ENCODE measurements at places on chromosomes 2 and 18.

DNA sequence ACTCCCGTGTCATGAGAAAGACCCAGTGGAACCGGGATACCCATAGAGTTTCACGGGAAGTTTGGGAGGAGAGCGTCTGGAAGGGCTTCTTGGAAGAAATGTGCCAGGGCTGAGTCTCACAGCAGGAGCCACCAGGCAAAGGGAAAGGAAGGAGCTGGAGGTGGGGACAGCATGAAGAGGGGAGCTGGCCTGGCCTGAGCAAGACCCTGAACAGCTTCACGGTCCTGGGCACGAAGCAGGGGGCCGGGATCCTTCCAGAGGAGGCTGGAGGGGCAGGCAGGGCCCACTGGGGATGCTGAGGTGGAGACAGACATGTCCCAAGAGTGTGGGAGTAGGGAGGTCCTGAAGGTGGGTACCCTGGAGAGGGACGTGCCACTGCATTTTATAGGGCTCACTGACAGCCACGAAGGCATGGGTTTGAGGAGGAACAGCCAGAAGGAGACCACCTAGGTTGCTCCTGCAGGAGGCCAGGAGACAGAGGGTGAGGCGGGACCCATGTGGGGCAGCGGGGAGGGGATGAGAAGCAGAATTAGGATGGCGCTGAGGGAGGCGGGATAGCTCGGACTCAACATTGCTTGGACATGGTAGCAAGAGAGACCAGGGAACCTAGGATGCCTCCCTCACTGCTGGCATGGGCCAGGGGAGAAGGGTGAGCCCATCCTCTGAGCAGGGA lies 168.1 kb upstream of the ID2 start:
- DNase-seq, result no peak

DNA sequence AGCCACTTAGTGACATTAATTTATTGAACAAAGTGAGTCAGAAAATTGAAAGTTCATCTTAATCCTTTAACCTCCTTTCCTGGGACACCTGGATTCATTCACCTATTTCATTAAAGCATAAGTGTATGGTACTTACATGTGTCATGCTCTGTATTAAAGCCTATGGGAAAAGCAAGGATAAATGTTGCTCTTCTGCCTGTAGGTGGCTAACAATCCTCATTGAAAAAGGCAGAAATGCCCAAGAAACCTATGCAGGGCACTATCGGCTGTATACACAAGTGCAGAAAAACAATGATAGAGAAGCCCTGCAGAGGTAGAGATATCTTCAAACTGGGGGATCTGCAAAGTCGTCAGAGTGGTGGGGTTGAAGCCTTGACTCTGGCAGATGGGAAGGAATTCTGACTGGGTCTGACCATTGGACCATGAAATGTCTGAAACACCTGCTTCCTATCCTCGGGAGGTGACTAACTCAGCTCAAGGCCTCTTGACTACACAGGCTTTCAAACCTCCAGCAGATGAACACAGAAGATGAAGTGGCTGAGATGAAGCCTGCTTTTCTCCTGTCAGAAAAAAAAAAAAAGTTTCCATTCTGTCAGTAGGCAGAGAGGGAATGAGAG lies 83.1 kb downstream of the DCC start:
- no peak for DNase-seq

DNA sequence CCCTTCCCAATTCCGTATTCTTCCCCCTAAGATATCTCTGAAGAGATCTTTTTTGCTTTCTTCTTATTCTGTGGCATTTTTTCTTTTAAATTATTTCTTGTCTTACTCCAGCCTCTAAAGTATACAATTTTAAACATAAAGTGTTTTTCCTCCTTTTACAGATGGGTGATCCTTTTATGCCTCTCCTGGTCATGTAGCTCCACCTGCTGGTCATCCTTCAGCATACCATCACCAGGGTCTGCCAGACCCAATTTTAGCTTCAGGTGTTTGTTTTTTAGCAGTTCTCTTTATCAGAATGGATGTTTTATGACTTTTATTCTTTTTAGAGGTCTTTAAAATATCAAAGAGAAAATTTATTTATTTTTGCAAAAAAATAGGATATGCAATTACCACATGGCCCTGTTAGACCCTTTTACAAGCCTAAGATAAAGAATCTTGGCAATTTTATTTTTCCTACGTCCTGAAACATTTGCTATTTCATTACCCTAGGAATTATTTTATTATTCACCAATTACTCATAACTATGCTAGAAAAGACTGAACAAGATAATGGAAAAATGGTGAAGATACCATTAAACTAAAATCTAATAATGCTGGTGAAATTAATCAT lies 55.5 kb downstream of the PIGN start:
- DNase-seq, result peak; percentile 35

DNA sequence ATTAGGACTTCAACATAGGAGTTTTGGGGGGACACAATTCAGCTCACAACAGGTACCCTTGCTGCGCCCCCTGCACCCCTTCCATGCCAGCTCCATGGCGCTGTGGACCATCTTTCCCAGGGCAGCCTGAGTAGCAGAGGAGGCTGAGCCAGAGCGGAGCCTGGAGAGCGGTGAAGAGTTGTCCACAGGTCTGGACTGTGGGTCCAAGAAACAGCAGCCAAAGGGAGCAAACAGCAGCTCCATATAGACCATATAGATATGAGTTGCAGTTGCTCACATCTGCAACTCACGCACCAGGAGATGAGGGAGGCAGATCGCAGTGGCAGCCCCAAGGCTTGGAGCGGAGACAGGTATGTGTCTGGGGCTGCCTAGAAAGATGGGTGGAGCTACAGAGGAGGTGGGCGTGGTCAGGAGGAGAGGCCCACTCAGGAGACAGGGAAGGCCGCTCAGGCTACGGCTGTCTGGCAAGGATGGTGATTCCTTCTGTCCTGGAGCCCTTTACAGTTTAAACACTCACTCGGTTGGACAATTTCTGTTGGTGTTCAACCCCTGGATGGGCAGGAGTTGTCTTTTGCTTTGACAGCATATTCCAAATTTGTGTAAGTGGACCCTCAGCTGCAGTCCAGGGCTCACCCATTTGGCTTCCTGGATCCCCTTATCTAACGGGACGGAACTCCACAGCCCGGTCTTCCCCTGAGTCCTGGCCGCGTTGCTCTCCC lies 155.1 kb downstream of the LPIN1 start:
- DNase-seq, result no peak

DNA sequence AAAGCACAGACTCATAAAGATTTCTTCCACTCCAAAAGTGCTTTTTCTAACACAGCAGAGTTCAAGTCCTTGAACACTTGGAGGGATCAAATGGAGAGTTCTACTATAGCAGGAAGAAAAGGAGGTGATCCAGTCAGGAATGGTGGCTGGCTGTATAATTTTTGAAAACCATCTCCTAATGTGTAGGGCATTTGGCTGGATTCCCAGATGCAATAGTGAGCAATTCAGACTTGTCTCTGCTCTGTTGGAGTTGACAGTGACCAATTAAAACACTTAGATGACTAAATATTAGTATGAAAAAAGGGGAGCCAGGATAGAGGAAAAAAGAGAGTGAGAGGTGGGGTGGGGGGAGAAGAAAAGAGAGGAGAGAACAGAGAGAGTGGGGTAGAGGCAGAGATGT lies 5.3 kb upstream of the G6PC2 start:
- no peak for DNase-seq

- no peak for DNase-seq
Measured at GRCh38 chr2:101524806-101525430, 50.0 kb upstream of the RFX8 start.

GRCh38 chr2:191758518-191759507 lies 80.9 kb downstream of the NABP1 start:
- no peak for DNase-seq

DNA sequence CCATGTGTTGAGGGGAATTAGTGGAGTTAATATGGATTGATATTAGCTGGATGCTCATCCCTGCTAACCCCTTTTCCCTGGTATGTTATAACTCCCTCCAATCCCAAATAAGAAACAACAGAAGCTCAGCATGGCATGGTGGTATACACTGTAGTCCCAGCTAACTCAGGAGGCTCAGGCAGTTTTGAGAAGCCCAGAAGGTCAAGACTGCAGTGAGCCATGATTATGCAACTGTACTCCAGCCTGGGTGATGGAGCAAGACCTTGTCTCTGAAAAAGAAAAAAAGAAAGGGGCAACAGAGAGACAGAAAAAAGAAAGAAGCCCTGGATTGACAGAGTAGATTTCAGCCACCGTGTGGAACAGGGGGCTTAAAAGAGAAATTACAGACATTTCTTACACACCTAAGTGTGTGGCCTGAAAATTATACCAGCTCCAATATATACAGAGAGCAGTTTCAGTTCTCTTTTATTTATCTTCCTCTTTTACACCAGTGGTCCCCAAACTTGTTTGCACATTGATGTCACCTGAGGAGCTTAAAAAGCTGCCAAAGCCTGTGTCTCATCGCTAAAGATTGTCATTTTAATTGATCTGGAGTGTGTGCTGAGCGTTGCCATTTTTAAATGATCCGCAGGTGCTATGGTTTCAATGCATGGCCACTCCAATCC lies 203.6 kb downstream of the UBE2E3 start:
- no peak for DNase-seq

GRCh38 chr2:152950126-152950525 lies 231.7 kb downstream of the ARL6IP6 start:
- DNase-seq, result no peak

DNA sequence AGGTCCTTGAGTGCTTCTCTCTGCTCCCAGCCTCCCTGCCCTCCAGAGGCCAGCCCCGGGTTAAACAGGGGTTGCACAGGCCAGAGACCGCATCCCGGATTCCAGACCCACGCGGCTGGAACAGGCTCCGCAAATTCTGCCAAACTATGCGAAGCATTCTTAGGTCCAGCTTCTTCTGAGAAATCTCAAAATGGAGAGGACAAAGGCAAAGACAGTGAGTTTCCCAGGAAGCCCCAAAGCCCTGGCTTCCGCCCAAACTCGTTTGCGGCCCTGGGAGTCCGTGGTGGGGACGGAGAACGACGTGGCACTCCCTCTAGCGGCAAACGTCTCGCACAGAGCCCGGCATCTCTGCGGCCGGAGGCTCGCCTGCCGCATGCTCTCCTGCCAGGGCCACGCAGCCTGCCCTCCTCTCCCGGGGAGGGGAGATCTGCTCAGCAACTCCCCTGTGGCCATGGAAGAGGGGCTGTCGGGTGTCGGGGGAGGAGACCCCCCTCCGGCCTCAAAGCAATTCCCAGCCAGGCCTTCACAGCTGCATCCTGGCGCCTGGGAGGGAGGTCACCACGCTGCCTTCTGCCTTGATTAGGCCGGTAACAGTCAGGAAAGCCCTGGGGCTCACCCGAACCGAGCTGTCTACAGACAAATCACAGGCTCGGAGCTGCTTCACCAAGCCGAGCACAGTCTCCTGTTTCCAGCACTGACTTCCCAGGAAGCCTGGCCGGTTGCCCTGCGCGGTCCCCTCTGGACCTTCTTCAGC lies 33.4 kb upstream of the KLHL29 start:
- peak; percentile 69 for DNase-seq

GRCh38 chr2:25174192-25174861 lies 5.9 kb upstream of the POMC start:
- DNase-seq, result no peak

GRCh38 chr2:181900007-181900651 lies 8.6 kb downstream of the ITPRID2 start:
- DNase-seq, result no peak

GRCh38 chr2:106098664-106099063 lies 95.4 kb downstream of the UXS1 start:
- no peak for DNase-seq

- DNase-seq, result no peak
Measured at GRCh38 chr2:180033993-180034894, 27.1 kb upstream of the CWC22 start.

DNA sequence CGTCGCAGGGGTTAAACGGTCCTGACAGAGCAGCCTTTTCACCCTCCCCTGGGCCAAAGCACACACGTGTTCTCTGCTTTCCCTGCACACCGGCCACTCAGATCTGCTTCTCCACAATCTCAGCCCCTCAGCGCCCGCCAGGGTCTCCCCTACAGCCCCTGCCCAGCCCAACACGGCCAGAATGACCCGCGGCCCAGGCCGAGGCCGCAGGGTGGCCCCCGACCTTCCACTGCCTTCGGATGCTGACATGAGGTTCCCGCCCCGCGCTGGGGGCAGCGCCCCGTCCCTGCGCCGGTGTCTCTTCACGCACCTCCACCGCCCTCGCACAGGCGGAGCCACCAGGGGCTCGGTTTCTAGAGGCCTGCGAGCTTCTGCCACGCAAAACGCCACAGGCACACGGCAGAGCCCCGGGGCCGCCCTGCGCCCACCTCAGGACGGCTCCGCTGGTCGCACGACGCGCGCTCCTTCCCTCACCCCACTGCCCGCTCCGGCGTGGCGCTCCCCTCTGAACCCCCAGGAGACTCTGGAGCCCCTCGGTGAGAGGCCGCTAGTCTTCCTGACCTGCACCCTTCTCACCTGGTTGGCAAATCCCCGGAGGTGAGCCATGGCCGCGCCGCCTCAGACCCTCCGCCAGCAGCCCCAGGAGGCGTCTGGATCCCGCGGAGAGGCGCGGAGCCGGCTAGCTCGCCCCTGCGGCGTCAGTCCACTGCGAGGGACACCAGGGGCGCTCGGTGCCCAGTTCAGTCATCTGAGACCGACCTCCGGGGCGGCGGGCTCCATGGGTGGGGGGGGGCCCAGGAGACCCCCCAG lies 749 bp downstream of the STK25 start:
- DNase-seq, result no peak

Measured in fibroblast of skin of left quadriceps (primary cell).